ENCODE measurements at places on chromosomes 16 and 17.

DNA sequence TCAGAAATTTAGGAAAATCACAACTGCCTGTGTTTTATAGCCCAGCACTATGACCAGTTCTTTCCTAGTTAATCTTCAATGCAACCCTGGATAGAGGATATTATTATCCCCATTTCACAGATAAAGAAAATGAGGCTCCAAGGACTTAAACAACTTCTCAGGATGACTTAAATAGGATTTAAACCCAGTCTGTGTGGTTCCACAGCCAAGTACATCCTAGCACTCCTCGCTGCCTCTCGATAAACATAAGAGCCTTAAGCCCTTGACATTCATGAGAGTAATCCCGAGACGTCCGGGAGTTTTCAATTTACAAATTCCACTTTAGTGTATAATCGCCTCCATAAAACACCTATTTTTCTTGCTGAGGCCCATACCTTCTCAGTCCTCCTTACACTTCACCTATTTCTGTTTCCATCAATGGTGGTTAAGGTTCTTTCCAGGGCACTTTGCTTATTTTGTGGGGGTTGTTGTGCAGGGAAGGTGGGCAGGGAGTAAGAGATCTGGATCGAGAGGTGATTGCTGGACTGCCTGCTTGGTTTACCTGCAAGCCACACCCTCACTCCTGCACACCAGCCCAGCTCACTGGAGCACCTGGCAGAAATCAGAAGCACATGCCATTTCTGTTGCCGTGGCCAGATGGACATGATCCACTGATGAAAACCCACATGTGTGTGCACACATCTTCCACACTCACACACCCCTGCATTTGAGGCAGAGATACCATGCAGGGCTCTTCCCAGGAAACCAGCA lies 50.5 kb downstream of the ASIC2 start:
- DNase-seq, result no peak

DNA sequence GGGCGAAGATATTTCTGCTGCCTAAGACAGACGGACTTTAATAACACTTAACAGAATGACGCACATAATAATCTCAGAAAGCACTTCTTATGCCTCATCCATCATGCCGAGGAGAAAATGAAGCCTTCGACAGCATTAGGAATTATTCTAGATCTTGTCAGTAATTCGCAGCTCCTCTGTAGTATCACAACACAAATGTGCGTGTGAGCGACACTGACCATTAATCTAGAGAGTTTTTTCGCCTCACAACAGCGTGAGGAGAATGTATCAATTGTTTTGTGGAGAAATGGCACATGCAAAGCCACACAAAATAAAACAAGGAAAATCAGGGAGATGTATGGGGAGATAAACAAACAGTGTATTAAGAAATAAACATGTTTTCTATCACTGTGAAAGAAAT lies 410.2 kb upstream of the PSMD7 start:
- DNase-seq, result no peak

DNA sequence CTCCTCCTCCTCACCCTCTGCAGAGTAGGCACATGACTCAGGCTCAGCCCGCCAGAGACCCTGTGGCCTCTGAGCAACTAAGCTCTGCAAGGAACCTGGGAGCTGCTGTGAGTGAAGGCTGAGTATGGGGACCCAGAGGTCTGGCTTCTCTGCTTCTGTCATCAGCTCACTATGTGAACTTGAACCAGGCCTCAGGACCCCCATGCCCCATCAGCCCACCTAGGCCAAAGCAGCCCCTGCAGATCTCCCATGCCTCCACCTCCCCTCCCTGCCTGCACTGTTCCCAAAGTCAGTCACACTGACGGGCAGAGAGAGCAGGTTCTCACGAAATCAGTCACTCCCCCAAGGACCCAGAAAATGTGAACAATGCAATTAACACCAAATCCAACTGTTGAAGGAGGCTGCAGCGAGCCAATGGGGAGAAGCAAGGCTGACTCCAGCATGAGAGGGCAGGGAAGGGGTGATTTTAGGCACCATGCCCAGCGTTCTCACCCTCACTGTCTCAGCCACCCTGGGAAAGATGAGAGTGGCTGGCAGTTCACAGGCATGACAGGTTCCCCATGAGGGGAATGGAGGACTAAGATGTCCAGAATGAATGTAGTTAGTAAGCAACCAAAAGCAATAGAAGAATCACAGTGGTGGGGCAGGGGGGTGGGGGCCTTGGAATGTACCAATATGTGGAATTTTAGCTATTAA lies 60.6 kb downstream of the BEAN1 start:
- peak; percentile 44 for DNase-seq

GRCh38 chr17:1201132-1201702 lies 21.4 kb upstream of the ABR start:
- DNase-seq, result no peak

DNA sequence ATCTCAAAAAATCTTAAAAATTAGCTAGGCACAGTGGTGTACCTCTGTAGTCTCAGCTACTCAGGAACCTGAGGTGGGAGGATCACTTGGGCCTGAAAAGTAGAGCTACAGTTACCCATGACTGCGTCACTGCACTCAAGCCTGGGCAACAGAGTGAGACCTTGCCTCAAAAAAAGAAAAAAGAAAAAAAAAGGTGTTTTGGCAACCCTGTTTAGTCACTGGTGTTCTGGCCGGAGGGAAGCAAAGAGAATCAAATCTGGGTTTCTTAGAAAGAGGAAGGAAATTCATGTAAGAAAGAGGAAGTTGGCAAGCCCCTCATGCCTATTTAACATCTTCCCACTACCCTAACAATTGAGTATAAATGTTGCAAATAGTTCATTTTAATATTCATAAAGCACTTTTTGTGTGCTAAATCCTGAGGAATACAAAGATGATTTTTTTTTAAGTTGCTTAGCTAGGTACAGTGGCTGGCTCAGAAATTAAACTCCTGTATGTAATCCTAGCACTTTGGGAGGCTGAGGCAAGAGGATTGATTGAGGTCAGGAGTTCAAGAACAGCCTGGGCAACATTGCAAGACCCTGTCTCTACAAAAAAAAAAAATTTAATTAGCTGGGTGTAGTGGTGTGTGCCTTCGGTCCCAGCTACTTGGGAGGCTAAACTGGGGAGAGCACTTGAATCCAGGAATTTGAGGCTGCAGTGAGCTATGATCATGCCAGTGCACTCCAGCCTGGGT lies 6.5 kb upstream of the USP32 start:
- DNase-seq, result no peak
